Testis (tissue), 5 donors: ENCODE measurements at places on chromosomes 2 and 18.

DNA sequence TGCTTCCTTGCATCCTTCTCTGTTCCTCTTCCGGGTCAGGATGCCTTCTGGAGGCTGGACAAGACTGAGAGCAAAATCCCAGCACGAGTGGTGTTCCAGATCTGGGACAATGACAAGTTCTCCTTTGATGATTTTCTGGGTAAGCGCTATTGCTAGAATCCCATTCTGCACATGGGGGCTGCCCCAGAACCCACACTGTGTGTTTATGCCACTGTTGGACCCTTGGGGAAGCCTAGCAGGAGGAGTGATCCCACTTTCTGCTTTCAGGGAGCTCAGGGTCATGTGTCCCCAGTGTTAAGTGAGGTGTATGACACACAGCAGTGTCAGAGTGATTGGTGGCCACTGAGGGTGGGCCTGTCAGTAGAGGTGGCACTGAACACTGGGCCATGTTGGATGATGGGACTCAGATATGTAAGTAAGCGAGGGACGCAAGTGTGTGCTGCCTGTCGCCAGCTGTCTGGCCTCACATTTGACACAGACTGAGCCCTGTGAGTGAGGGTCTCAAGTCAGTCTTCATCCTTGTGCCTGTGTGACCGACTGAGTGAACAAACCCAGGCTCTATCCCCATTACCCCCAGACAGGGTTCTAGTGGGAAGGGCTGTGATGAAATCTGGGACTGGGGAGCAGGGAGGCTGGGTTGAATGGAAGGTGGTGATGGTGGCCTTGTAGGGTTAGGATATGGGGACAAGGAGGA is 220.9 kb downstream of the DYSF start:
- peak; percentile 5 for DNase-seq

- DNase-seq, result no peak
These were observed 109.9 kb downstream of the TGFA start for GRCh38 chr2:70443726-70444125.

- peak; percentile 51 for DNase-seq
These were observed at the start of gene PXDN for GRCh38 chr2:1744446-1745170. Gene PXDN, minus strand, starts transcription at chr2:1744515. Its CDS starts 60 bp downstream, at chr2:1744455.

DNA sequence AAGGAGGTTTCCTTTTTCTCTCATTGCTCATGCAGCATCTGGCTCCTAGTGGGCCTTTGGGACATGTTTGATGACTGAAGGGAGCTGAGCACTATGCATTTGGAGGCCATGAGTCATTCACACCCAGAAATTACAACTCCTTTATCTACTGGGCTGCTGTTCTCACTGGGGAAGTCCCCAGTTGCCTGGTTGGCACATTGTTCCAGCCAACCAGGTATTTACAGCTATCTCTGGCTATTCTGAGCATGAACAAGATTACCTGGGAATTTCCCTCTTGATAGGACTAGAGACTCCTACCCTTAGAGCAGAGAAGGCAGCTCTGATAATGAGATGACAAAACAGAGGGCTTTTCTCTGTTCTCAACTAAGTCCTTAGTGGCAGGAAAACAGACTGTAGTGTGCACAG is 206.5 kb downstream of the SETBP1 start:
- DNase-seq, result no peak

DNA sequence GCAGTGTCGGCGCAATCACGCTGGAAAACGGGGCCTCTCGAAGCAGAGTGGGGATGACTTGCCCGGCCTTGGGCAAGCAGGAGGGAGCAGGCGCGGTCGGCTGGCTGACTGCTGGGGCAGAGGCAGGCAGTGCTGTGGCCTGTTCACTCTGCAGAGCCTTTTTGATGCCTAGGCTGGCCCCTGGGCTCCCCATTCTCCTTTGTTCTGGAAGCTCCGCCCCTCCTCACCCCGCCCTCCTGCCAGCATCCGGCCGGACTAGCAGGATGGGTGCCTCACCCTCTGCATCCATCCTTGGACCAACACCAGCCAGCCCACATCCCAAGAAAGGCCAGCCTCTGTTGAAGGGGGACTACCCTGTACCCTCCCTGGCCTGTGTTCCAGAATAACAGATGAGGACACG is at the start of gene ASPRV1:
Gene ASPRV1 (minus strand): TSS at position 136 of the 400 bp plus-strand sequence. CDS start 195 bp downstream, outside the sequence.
- DNase-seq, result no peak

GRCh38 chr2:142989273-142990204 is 112.1 kb downstream of the KYNU start:
- no peak for DNase-seq

GRCh38 chr2:238123991-238124470 is 14.4 kb upstream of the KLHL30 start:
- no peak for DNase-seq

DNA sequence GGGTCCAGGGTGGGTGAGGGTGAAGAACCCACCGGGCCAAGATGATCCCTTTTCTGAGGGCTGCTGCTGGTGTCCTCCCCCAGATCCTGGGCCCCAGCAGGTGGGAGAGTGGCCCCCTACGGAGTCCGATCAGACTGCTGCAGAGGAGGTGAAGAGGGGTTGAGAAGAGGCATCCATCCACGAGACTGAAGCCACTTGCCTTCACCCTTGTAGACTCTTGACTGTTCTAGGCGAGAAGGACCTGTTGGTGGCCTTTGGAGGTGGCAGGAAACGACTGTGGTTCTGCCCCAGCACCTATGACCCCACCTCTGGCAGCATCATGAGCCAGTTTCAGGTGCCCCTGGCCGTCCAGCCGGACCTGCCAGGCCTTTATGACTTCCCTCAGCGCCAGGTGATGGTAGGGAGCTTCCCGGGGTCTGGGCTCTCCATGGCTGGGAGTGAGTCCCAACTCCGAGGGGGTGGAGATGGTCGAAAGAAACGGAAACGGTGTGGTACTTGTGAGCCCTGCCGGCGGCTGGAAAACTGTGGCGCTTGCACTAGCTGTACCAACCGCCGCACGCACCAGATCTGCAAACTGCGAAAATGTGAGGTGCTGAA is 1.5 kb downstream of the TET3 start:
- DNase-seq, result no peak

GRCh38 chr2:2839393-2839781 is 508.3 kb upstream of the MYT1L start:
- no peak for DNase-seq

DNA sequence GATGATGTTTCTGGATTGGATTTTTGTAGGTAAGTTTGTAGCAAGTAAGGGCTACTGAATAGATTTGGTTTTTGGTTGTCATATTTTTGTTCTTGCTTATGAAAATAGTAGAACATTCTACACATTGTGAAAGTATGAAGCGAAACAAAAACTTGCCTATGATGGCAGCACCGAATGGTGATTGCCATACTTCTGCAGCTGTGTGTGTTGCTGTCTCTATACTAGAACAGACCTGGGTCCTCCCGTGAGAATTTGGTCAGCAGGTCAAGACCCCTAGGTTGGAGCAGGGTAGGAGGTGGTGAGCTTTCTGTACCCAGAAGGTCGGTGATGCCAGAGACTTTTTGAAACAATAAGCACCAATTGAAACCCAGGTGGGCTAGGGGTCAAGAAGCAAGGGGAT is 322.6 kb downstream of the PRKCE start:
- no peak for DNase-seq

DNA sequence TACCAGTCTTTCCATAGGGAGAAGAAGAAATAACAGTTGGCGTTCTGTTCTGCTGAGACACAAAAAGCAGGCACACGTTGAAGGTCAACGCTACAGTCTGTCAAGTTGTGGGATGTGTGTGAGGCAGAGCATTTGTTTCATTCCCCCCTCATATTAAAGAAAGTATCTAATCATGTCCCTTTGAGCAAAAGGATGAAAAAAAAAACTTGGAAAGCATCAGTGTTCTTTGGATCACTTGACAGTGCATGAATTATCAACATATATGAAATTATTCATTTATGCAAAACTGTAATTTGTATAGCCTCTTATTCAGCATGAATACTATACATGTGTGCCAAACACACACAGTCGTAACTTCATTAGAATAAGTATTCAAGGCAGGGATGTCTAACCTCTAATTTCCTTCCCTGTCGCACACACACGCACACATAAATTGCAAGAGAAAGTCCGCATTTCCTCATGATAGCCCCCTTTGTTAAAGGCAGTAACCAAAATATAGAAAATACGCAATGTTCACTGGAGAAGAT is 228.6 kb downstream of the RND3 start:
- no peak for DNase-seq

DNA sequence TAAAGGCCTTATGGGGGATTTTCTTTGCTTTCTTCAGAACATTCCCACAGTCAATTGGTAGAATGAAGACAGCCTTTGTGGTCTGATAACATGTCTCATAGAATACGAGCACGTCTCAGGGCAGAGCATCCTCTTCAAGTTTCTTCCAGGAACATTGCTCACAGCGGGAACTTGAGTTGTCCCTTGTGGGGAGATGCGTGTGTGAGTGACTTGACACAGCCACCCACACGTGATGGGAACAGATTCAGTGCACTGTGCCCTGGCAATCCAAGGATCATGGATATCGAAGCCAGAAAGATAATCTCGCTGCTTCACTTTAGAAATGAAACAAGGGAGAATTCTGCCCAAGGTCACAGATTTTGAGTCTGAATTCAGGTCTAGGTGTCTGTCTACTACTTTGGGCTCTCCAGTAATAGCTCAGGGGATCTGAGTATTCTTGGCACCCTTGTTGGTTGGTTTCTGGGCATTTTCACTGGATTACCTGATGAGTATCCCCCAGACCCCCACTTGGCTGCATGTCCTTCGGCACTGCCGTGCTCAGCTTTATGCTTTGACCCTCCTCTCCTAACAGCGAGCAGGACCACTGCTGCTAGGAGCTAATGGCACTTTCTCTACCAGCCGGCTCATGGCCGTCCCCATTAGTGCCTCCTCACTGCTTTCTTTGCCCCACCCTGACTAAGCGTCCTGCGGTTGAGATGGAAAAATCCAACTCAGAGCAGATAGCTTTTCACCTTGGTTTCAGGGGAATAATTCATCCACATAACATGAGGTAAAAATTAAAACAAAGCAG is 75.9 kb upstream of the FOSL2 start:
- DNase-seq, result no peak

DNA sequence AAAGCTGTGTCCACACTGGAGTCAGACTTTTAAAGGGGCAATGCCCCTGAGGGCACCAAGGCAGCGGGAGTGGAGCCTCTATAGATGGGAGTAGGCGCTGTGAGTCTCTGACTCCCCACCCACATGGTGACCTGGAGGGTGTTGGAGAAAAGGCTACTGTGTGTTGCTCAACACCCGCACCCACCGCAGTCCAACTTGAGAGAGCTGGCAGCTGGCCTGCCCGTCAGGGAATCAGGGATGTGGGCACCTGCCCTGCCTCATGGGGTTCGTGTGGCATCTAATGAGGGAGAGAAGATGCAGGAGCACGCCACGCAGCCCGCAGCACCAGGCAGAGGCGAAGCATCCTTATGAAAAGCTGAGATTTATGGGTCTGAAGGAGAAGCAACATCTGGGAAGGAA is 84.2 kb downstream of the KLHL29 start:
- no peak for DNase-seq

- peak; percentile 74 for DNase-seq
These were observed 8.3 kb downstream of the OSR1 start for GRCh38 chr2:19349911-19350677.

GRCh38 chr2:96762529-96763311 is 2.0 kb downstream of the CNNM4 start:
- no peak for DNase-seq

GRCh38 chr2:234422273-234422732 is 74.6 kb downstream of the ARL4C start:
- DNase-seq, result no peak

GRCh38 chr2:126776692-126777619 is 121.0 kb downstream of the GYPC start:
- peak; percentile 86 for DNase-seq

DNA sequence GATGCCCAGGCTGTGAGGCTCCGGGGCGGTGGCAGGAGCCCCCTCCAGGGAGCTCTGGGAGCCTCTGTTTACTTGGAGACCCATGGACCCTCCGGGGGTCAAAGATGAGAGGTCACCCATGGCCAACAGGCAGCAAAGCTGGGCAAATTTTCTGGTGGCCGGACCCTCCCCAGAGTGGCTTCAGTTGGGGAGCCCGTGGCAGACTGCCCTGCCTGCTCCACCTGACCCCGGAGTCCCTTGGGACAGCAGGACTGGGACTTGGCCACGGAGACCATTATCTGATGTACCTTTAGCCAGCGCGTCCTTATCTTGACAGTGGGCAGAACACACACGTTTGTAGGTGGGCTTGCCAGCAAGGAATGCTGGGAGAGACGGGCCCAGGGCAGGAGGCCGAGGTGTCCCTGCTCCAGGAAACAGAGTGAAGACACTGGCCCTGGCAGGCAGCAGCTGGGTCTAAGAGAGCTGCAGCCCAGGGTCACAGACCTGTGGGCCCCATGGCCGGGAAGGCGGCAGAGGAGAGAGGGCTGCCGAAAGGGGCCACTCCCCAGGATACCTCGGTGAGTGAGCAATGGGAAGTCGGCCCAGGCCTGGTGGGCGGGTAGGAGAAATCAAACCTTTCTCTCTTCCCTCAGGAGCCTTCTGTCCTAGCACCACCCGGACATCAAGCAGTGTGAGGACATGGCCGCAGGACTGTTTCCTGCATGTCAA is at the start of the genes ABCG5 and ABCG8:
Gene ABCG5 (minus strand): TSS at position 280 of the 708 bp plus-strand sequence. CDS start 160 bp downstream, at position 120.
Gene ABCG8 (plus strand): TSS at position 412 of the 708 bp plus-strand sequence. CDS start 83 bp downstream, at position 495.
- no peak for DNase-seq

DNA sequence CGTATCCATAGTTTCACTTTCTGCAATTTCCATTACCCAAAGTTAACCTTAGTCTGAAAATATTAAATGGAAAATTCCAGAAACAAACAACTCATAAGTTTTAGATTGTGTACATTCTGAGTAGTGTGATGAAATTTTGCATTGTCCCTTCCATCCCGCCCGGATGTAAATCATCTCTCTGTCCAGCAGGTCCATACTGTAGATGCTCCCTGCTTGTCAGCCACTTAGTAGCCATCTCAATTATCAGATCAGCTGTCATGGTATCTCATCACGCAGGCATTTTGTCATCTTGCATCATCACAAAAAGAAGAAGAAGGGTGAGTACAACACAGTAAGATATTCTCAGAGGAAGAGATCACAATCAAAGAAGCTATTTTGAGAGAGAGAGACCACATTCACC is 185.0 kb upstream of the STK17B start:
- DNase-seq, result no peak

DNA sequence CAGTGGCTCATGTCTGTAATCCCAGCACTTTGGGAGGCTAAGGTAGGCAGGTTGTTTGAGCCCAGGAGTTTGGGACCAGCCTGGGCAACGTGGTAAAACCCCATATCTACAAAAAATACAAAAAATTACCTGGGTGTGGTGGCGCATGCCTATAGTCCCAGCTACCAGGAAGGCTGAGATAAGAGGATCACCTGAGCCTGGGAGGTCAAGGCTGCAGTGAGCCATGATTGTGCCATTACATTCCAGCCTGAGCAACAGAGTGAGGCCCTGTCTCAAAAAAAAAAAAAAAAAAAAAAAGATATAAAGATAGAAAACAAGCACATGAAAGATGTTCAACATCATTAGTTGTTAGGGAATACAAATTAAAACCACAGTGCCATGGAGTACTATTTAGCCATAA is 65.3 kb upstream of the UGP2 start:
- no peak for DNase-seq

- DNase-seq, result peak; percentile 61
These were observed 1.0 kb downstream of the ZCCHC2 start for GRCh38 chr18:62523631-62524439.

- no peak for DNase-seq
These were observed 909 bp downstream of the TGFA start for GRCh38 chr2:70552501-70553333.

DNA sequence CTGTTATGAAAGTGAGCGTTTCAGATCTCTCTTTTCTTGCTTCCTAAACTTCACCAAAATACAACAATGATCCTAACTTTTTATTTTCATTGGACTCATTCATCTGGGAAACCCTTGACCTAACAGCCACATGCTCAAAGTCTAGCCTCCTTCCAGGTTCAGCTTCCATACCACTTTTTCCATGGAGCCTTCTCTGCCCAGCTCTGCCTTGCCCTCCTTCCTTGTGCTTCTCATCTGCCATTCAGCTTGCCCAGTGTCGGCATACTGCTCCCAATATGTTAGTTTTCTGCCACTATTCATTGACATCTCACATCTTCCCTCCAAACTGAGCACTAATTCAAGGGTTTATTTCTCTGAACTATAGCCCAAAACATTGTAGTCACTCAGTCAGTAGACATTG is 214.7 kb downstream of the RAD51AP2 start:
- DNase-seq, result no peak
